ENCODE measurements at places on chromosomes 4 and X.

DNA sequence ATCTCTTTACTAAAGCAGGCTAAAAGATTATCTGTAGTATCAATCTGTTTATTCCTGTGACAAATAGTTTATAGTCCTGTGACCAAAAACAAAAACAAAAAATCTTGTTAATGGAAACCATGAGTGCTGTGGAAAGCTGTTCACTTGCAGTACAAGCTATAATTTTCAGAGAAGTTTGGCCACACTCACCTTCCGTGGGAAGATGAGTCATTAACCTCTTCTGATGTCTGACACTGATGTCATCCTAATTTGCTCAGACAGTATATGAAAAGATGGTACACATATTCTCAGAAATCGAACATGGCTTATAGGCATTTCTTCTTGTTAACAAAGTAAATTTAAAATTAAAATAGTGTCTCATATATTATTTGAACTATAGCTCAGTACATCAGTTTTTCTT lies 19.9 kb upstream of the ENPP6 start:
- no peak for DNase-seq

GRCh38 chrX:15973299-15973698 lies 118.7 kb upstream of the AP1S2 start:
- DNase-seq: no peak

DNA sequence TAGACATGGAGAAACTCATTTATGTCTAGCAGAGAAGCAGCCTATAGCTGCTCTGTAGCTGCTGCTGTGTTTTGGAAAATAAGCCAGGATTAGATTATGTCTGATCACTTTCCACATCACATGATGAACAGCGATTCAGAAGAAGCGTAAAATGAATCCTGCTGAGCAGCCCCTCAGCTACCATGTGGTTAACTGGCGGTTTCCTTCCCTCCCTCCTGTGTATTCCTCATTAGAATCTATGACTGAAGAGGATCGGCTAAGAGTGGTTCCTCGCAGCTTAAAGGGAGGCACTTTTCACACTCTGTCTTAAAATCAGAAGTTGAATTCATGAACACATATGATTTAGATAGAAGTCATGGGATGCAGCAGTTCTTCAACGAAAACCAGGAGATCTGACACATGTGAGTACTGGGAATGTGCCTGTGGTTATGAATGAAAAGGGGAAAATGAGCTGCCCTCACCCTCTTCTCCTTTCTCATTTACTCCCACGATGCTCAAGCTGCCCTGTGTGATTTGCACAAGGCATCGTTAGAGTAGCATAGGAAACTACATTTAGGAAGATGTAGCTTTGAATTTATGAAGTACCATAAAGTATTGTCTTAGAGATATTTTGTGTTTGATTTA lies at the start of gene PPEF1:
PPEF1 (plus strand) TSS at position 220 of the 624 bp plus-strand sequence; CDS start at position 356, 136 bp downstream.
- no peak for DNase-seq

DNA sequence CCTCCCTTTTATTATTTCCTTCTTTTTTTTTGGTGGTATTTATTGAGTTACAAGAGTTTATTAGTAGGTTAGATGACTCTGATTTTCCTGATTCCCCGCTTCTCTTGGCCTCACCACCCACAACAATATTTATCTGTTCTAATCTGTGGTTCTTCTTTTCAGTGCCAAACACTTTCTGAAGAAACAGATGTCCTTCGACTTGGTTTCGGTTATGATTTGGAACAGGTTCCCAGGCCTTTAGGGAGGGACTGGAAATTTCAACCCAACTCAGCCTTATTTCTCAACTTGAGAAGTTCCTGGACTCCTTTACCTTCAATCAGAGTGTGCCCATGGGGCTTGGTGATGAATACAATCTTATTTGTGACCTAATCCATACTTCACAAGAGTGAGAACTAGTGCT lies 108.1 kb downstream of the UCHL1 start:
- no peak for DNase-seq

GRCh38 chr4:16884673-16885460 lies 13.6 kb downstream of the LDB2 start:
- DNase-seq: no peak

DNA sequence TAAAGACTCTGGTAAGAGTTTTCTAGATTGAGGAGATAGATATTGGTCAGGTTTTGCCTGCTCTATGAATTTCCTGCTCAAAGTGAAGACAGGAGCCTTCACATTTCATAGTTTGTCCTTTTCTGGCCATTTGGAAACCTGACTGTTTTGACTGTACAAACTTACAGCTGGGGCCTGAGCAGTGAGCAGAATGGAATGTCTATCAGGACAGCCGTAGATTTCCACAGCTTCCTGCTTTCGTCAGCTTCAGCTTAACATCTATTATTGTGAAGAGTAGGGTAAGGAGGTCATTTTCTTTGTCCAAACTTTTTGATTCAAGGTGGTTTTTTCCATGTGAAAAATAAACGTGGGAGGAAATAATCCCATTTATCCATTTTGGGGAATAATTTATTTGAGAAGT lies 124.3 kb upstream of the DIPK2B start:
- DNase-seq: no peak

- DNase-seq: no peak
Measured at GRCh38 chr4:138796761-138797160, 218.8 kb upstream of the NOCT start.

GRCh38 chr4:78186597-78187543 lies 129.7 kb downstream of the FRAS1 start:
- DNase-seq: no peak

GRCh38 chr4:78951862-78952472 lies 12.7 kb upstream of the PAQR3 start:
- no peak for DNase-seq

GRCh38 chr4:148170408-148171365 lies 271.5 kb downstream of the NR3C2 start:
- no peak for DNase-seq

- no peak for DNase-seq
Measured at GRCh38 chrX:23752740-23753415, 9.8 kb upstream of the ACOT9 start.

GRCh38 chrX:72258174-72258573 lies 18.9 kb downstream of the RPS4X start:
- no peak for DNase-seq

GRCh38 chr4:101172369-101172768 lies 175.0 kb downstream of the PPP3CA start:
- no peak for DNase-seq

DNA sequence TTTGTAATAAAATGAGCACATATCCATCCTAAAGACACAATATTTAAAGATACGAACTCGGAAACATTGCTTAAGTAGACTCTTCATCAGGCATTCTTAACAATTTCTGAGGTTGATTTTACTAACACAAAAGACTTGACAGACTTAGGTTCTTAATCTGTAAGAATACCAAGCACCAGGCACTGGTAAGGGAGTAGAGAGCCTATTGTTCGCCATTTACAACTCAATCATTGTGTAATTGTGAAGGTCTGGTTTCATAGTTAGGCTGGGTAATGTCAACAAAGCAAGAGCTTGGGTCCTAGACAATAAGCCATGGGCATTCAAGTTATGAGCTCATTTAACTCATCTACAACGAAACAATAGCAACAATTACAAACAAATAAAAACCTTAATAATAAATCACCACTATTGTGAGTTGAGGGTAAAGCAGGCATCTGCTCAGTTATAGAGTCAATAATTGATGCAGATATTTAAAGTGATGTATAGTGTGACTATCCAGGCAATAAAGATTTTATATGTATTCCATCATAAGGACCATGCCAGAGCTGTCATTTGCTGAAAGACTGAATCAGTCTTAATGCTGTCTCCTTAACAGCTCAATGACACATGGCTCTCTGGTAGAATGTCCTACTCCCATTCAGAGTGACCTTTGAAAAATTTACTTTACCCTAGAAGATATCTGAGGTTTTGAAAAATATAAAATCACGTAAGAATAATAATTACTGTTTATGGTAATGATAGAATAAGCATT lies 664.0 kb upstream of the PCDH7 start:
- no peak for DNase-seq

DNA sequence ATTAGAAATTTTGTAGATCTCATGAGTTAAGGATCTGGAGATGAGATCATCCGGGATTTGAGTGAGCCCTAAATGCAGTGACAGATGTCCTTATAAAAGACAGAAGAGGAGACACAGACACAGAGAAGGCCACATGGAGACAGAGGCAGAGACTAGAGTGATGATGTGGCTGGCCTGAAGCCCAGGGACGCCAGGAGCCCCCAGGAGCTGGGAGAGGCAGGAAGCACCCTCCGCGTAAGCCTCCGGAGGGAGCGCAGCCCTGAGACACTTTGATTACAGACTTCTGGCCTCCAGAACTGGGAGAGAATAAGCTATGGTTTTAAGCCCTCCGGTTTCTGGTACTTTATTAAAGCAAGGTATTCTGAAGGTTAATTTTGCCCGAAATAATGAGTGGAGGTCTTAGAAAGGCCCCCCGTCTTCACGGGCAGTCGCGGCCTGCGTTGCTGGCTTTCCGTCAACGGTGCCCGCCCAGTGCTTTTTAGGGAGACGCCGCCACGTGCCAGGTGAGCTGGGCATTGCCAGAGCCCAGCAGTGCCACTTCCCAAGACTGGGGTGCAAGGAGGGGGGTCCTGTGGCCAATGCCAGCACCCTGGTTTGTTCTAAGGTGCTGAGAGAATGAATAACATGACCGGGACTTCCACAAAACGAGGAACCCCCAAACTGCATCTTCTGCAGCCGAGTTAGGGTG lies 8.1 kb downstream of the DHRSX start:
- DNase-seq: no peak

- DNase-seq: no peak
Measured at GRCh38 chr4:1751919-1752283, 30.6 kb downstream of the TACC3 start.

- no peak for DNase-seq
Measured at GRCh38 chrX:19887911-19888879, 795 bp upstream of the SH3KBP1 start.

- DNase-seq: peak; percentile 41
Measured at GRCh38 chrX:53095796-53096195, 1.9 kb downstream of the KANTR start.

DNA sequence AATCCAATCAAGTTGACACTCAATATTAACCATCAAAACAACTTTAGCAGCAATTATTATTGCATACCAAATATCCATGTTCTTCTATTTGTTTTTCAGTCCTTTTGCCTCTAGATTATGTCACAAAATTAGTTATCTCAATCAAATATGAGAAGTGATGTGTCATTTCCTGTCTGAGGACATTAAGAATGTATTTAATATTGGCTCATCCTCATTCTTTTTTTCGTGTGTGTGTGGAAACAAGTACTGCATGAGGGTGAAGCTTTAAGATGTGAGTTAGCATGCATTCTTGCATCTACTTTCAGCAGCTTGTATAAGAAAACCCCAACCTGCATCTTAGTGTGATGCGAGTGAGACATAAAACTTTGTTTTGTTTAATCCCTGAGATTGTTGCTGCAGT lies 301.4 kb downstream of the GRIA2 start:
- DNase-seq: no peak

- DNase-seq: no peak
Measured at GRCh38 chrX:56107320-56107719, 124.8 kb upstream of the KLF8 start.

DNA sequence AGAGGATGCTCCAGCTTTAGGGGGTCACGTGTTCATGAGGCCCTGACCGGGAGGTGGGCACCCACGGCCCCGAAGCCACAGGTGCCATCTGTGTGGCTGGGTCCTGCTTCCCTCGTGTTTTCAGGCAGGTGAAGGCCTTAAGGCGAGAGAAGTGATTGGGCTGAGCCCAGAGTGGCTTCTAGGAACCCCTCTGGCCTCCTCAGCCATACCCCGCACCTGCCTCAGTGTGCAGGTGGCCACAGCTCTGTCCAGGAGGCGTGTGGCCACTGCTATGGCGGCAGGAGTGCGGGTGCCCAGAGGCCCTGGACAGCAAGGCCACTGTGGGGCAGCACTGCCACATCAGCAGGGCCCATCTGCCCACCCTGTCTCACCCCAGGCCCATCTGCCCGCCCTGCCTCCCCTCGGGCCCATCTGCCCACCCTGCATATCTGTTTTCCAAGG lies 25.0 kb downstream of the NKX1-1 start:
- no peak for DNase-seq

- DNase-seq: peak; percentile 42
Measured at GRCh38 chr4:8690216-8691150, 97.9 kb downstream of the CPZ start.

GRCh38 chr4:101599620-101600019 lies 190.9 kb upstream of the BANK1 start:
- DNase-seq: no peak

DNA sequence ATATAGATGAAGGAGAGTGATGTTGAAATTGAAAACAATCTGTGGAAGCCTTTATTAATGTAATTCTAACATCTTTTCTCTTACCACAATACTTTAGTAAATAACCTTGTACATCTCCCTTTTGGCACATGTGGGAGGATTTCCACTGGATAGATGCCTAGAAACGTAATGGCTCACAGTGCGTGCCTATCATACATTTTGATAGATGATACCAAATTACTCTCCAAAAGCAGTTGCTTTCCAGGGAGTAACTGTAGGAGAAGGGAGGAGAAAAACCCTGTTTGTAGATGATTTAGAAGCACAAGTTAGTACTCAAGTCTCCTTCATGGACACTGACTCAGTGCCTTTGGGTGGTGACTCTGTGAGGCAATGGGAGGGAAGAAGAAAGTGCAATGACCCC lies 476.3 kb downstream of the CCSER1 start:
- no peak for DNase-seq

DNA sequence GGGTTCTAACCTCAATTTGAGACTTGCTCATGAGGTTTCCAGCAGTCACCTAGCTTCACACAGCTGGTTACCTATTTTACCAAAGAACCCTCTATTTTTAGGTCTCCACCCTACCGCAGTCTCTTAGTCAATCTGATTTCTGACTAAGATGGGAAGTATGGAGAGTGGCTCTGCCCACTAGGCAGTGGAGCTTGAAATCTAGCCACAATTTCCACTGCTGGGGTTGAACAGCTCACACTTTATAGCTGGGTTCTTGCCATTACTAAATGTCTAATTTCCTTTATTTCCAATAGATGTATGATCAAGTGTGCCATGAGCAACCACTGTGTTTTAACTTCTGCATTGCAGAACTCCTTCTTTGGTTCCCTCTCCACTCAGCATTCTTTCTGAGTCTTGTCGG lies 43.1 kb downstream of the GASK1B start:
- DNase-seq: no peak

DNA sequence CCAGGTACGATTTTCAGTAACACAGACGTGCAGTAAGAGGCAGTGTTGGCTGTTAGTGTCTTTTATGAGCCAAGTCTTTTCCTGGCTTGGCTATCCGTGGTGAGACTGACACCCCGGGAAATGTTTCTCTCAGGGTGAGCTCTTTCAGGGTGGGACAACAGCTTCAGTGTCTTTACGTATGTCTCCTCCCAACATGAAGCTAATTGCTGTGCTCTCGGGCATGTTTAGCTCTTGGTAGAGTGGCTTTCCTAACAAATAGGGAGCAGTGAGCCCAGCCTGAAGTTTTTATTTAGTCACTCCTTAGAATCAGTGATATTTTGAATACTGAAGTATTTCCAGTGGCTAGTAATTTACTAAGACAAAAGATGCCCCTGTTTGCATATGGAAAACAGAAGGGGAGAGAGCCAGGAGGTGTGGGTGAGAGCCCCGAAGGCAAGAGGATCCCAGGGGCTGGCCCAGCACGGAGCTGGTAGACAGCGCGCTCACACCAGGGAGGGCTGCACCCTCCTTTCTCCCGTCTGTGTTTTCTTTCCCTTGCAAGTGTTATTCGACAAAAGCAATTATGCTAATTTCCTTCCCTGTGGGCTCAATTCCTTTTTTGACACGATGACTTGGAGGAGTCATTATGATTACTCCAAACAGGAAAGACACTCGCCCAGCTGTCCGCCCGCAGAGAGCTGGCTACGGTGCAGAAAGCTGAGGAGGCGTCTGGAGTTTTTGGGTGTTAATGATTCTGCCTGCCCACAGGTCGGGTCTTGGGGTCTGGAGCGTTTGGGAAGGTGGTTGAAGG lies 47.7 kb downstream of the PDGFRA start:
- DNase-seq: no peak
